Activated CD4-positive, alpha-beta T cell treated with anti-CD3 and anti-CD28 coated beads, Interleukin-2, amount 10 ng/mL, durations not matched to agents 7 days and 5 days (primary cell): ENCODE measurements at places on chromosomes 11 and 22.

GRCh38 chr11:13701506-13701905 is 33.0 kb downstream of the FAR1 start:
- DNase-seq: no peak

DNA sequence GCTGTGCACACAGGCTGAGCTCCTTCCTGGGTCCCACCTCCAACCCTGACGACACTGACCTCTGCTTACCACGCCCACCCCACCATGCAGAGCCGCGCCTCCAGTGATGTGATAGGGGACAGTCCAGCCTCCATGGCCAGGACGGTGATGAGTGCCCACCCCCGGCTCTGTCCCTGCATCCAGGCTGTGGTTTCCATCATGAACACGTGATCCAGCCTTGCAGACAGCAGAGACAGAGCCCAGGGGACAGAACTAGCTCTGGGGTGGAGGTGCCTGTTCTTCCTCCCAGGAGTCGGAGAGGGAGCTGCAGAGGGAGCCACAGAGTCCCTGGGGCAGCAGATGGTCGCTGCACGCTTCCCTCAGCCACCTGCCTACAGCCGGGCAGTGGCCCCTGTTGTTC is 42.6 kb upstream of the IGSF9B start:
- DNase-seq: no peak

DNA sequence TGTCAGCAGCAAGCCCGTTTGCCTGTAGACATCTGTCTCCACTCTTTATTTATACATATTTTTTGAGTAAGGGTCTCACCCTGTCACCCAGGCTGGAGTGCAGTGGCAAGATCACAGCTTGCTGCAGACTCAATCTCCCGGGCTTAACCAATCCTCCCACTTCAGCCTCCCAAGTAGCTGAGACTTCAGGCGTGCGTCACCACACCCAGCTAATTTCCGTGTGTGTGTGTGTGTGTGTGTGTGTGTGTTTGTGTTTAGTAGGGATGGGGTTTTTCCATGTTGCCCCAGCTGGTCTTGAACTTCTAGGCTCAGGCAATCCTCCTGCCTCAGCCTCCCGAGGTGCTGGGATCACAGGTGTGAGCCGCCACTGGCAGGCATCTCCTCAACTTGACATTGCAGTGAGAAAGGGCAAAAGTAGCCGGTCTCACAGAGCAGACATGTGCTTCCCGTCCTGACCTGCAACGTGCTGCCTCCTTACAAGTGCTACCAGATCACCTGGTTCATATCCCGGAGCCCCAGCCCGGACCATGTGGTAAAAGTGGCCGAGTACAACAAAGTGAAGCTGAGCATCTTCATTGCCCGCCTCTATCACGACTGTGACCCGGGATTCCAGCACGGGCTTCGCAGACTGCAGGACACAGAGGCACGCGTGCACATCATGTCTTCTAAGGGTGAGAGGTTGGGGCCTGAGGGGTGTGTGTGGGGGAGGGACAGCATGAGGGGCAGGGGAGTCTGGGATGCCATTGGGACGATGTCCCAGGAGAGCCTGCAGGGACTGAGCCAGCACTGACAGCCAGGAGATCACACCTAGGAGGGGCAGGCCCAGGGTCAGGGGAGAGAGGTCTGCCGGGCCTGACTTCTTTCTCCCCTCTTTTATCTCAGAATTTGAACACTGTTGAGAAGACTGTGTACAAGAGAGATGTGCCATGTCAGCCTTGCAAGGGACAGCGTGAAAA is 5.6 kb upstream of the APOBEC3H start:
- no peak for DNase-seq

DNA sequence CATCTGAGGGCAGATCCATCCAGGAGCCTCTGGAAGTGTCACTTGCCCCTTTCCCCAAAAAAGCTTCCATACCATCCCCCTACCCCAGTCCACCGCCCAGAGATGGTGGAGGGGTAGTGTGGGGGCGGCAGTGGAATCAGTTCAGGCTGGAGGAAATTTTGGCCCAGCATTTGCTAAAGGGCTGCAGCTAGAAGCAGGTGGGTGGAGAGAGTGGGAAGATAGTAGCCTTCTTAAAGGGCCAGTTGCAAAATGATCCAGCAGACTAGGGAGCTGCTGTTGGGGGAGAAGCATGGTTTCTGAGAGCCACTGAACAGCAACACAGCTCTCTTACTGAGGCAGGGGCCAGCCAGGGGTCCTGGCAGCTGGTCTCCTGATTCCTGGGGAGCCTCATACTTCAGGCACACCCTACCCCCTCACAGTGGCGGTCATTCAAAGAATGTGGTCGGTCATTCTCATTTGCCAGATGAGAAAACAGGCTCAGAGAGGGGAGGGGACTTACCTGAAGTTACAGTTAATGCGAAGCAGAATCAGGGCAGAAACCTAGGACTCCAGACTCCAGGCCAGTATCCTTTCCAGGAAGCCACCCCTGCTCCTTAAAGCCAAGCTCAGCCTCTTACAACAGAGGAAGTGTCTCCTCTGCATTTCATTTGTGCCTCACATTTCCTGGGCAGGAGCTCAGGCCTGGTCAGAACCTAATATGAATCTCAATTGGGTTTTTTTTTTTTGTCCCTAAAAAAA is 5.4 kb downstream of the SEC14L2 start:
- DNase-seq: no peak

GRCh38 chr22:38755911-38756532 is at the start of gene SUN2:
TSS of gene SUN2 (minus strand) at chr22:38755998. CDS start at chr22:38752628, 3,370 bp downstream.
- peak; percentile 94 for DNase-seq

GRCh38 chr22:41922328-41922727 is 4.3 kb downstream of the TNFRSF13C start:
- no peak for DNase-seq

DNA sequence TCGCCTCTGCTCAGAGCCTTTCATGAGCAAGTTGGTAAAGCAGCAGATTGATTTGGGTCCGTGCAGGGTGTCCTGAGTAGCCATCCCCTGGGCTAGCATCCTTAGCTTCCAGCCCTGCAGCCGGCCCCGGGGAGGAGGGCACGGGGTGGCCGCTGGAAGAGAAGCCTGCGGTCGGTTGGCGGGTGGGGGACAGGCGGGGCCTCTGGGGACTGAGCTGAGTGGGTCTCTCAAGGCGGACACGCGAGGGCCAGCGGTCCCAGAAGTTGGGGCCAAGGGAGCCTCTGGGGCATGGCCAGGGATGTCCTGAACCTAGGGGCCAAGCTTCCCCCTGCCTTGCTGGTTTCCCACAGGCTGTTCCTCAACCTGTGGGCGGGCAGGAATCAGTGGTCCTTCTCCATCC is 143.0 kb downstream of the TBC1D22A start:
- DNase-seq: no peak

DNA sequence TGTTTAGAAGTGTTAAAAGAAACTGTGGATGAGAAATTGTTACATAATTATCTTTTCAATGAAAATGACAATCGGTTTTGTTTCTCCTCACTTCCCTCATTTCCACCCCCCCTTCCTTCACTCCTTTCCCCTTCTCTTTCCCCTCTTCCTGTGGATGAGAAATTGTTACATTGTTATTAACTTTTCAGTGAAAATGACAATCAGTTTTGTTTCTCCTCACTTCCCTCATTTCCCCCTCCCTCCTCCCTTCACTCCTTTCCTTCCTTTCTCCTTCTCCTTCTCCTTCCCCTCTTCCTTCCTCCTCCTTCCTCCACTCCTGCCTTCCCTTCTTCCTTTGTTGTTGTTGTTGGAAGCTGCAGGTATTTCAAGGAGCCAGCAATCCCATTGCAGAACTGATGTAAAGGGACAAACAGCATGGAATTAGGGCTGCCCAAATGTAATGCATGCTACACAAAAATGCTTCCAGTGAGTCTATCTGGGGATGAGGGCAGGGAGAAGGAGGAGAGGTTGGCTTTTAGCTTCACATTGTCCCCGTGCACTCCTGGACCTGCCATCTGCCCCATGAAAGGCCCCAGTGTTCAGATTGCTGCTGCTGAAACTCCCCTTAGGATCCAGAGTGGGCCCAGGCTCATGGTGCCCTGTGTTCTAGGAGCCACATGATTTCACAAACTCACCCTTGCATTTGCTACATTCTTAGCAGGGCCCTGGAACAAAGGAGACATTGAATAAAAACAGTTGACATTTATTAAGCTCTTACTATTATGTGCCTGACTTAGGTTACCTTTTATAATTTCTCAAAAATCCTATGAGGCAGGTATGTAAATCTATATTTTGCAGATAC is 133.0 kb upstream of the TIMP3 start:
- no peak for DNase-seq

- DNase-seq: peak; percentile 58
These were observed at the start of gene PHETA2 for GRCh38 chr22:42074132-42074811. TSS of gene PHETA2 (plus strand) at chr22:42074248. CDS start at chr22:42077294, 3,046 bp downstream.

DNA sequence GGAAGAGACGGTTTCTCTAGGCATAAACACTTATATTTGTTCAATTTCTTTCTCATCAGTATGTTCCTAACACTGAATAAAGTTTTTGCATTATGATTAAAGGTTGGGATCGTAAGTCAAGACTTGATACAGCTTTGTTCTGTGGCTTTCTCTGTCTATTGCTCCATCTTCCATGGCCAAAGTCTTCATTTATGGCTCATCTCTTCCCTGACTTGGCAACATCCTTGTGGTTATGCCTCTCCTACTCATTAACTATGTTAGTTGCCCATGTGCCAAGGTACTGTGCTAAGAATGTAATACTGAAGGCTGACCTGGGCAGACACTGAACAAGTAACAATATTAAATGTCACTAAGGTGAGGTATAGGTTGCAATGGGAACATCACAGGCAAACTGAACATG is 1.6 kb upstream of the ACCSL start:
- DNase-seq: no peak

DNA sequence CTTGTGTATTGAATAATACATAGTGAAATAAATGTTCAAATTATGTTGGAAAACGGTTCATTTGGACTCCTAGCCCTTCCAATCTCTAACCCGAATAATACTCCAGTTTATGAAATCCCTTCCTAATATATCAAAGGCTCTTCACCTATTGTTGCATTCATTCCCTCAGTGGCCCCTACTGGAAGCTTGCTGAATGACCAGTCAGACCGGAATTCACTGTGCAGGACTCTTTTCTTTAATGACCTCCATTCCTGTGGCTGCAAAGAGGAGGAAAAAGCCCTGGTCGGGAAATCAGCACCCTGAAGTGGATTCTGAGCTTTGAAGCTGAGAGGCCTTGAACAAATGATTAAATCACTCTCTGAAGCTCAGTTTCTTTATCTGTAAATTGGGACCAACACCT is 19.1 kb upstream of the RCN1 start:
- DNase-seq: no peak

- no peak for DNase-seq
These were observed 2.4 kb downstream of the CHEK1 start for GRCh38 chr11:125627236-125627910.

DNA sequence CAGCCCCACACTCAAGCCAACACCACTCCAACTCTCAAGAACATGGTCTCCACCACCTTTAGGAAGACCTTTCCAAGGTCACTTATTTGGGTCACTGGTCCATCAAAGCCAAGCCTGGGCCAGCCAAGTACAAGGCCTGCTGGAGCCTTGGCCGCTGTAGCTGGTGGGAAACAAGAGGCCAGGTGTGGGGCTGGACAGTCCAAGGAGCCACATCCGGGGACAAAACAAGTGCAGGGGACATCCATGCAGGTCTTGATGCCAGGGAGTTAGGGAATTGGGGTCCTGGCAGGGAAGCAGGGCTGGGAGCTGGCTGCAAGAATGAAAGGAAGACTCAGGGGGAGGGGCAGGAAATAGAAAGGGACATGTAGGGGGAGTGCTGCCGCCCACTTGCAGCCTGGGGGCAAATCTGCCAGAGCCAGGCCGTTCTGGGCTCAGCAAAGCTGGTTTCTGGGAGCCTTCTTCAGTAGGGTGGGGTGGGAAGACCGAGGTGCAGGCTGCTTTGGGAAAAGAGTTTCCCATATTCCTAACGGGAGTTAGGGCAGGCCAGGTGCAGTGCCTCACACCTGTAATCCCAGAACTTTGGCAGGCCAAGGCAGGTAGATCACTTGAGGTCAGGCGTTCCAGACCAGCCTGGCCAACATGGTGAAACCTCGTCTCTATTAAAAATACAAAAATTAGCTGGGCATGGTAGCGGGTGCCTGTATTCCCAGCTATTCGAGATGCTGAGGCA is 69.5 kb upstream of the ATXN10 start:
- DNase-seq: no peak

DNA sequence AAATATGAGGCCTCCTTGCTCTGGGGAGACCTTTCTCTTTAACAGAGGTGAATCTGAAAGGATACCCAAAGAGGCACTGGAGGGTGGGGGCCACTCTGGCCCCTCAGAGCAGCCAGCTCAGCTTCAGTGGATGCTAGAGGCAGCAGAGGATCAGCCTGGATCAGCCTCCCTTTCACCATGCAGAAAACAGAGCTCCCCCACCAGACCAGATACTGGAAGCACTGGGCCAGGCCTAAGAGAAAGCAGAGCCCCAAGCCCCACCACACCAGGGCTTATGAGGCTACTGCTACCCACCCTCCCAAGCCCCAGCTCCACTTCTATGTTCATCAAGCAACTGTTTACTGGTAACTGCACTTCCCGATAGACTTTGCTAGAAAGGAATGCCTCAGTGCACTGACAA is 4.0 kb upstream of the SLC43A3 start:
- no peak for DNase-seq

DNA sequence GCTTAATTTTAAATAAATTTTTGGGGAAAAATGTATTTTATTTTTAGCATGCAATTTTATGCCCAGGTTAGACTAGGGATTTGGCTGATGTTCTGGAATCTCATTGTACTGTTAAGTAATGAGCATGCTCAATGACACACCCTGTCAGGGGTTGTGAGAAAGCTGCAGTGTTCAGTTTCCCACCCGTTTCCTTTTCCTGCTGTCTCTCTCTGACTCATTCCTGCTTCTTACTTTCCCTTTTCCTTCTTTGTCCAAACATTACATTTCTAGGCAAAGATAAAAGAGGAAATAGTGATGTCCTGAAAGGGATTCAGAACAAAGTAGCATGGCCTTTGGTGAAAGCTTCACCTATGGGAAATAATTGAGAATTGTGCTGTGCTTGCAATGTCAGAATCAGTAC is 22.7 kb downstream of the OOSP3 start:
- DNase-seq: no peak

- no peak for DNase-seq
These were observed 24.2 kb downstream of the KRTAP5-5 start for GRCh38 chr11:1653541-1654387.

GRCh38 chr22:39254789-39255298 is 10.1 kb upstream of the PDGFB start:
- DNase-seq: peak; percentile 48

DNA sequence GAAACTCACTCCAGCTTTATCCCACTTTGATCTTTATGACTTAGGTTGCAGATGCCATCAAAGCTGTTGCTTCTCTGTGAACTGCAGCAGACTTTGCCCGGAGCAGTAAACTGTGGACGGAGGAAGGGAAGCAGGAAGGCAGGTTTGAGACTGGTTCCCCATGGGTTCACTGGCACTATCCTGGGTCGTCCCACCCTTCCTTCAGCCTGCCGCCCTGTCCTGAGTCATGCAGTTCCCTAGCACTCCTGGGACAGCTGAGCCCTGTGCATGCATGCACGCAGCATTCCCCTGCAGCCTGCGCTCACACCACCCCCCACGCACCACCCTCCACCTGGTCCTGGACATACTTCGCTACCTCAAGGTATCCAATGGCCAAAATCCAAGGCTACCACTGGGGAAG is 23.5 kb upstream of the P2RY2 start:
- DNase-seq: no peak
